ENCODE measurements at places on chromosomes 2 and 18.
A peak's percentile ranks its signal among the peaks of the same experiment; 100 is the strongest.

GRCh38 chr18:12491611-12492435 lies 84.1 kb downstream of the PRELID3A start:
- DNase-seq, result no peak

DNA sequence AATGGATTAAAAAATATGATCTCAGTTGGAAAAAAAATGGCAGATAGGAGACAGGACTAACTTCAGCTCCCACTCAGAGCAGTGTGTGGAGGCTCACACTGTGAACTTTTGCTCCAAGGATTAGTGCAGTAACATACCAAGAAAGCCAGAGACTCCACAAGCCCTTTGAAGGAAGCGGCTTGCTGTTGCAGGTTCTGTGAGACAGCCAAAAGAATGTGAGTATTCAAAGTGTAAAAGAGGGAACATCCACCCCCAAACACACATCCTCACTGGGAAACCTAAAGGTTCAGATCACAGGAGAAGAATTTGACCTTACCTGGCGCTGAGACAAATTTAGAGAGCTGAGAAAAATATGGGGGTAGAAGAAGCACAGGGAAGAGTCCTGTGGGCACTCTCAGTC lies 77.5 kb downstream of the FAM171B start:
- no peak for DNase-seq

- DNase-seq, result no peak
Measured at GRCh38 chr2:110759411-110759810, 27.0 kb downstream of the ACOXL start.

DNA sequence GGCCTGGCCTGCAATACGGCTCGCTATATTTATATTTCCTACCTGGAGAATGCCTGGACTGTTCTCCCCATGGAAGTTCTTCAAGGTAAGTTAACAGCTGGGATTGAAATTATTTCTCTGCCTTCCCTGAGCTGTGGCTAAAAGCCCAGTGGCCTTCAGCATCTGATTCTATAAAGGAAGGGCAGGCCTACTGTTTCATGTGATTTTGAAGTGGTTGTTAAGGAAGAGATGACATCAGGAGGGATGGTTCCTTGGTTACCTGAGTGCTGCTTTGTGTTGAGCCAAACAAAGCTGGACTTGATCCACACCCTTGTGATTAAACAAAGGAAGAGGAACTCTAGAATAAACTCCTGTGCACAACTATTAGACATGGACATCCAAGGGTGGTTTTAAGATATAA lies 61.6 kb downstream of the MFSD6 start:
- DNase-seq, result peak; percentile 81

DNA sequence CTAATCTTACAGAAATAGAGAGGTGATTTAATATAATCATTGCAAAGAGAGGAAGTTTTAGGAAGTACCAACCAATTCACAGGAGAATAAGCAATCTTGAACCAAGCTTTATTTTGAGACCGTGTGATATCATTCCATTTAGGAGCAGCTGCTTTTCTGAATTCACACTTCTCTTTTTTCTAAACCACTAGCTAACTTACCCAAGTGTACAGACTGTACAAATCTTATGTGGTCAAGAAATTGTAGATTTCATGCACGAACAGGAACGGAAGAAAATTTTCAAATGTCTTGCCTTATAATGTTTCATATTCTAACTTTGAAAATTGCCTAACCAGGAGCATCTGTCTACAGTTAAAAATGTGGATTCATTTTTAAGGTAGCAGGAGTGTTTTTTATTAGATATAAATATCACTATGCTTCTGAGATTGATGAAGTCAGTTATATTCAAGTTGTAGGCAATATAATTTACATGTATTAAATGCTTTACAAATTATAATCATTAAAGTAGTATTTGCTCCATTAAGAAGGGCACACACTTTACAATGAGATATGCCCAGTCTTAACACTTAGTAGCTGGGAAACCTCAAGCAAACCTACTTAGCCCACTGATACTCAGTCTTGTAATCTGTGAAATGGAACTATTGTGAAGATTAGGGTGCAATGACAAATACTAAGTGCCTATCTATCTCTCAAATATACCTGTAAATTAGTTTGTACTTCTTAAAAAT lies 302.2 kb upstream of the STON1 start:
- no peak for DNase-seq
